ENCODE measurements at places on chromosomes 11 and 22.

GRCh38 chr11:102449651-102450570 lies 2.7 kb downstream of the TMEM123 start:
- no peak for DNase-seq

DNA sequence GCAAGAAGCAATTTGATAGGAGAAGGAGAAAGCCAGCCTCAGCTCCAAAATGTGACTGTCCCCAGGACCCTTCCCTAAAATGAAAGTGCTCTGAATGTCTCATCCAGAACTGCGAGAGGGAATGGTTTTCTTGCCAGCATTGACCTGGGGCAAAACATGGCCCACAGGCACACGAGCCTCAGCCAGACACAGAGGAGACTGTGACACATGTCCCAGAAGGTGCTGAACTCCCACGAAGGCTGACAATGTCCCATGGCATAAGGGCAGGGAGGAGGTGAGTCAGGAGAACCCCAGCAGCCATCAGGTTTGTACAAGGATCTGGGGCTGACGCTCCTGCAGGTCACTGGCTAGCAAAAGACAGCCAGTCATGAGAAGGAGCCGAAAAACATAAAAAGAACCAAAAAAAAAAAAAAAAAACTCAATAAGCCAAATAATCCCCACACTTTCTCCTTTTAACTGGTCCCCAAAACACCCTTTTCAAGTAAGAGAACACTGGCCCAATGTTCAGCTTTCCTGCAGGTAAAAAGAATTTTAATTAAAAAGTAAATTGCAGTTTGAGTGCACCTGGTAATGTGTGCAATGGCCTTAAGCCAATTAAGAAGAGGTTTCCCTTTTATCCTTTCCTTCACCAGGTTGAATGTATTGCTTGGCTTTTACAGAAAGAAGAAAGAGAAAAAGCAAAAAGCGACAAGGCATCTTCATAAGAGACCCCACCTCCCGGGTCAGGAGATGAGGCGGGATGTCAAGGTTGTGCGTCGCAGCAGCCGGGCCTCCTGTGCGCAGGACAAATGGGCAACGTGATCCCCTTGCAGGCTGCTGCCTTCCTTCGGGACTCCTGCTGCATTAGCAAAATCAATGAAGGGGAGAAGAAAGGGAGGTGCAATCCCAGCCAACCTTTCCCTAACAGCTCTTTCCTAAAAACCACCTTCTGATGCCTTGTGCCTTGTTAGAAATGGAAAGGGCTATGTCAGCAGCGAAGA lies 43.6 kb downstream of the GALNT18 start:
- DNase-seq: no peak

- DNase-seq: no peak
These were observed 105.8 kb downstream of the SERGEF start for GRCh38 chr11:17907046-17907445.

GRCh38 chr11:3736816-3737215 lies 60.5 kb downstream of the NUP98 start:
- no peak for DNase-seq

- no peak for DNase-seq
These were observed 46.5 kb downstream of the FEZ1 start for GRCh38 chr11:125449565-125449964.

DNA sequence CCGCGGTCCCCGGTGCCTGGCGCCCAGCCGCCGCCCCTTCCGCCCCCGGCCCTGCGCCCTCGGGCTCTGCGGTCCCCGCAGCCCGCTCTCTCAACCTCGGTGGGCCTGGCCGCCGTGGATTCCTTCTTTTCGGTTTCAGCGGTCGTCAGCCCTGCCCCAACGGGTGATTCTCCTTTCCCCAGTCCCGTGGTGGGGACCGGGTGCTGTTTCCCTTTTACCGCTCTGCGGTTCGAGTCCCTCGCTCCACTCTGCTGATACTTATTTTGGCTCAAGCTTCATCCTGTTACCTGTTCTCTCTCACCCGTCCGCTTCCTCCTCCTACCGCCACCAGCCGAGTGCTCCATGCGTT lies 494 bp downstream of the ZDHHC5 start:
- DNase-seq: no peak

DNA sequence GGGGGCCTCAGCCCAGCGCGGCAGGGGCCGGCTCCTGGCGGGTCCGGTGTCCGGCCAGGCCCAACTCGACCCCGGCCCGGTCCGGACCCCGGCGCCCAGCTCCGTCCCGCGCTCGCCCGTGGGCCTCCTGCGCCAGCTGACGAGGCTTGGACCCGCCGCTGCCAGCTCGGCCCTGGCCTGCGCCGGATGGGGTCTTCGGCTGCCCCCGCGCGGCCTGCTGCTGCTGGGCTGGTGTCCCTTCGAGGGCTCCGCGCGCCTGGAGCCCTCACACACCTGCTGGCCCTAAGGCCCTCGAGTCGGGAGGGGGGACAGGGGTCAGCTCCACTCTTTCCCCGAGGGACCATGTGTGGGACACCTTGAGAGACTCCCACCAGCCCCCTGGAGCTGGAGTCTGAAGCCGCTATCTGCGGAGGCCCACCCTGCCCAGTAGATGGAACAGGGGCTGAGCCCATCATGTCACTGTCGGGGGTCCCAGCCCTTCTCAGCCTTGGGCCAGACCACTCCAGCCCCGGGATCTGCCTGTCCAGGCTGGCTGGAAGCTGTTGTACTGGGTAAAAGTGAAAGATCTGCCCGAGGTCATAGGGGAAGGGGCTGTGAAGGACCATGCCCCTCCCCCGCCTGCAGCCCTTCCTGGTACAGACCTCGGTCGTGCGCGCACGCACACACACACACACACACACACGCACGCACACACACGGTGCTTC lies 768 bp upstream of the CDKN1C start:
- DNase-seq: no peak

- no peak for DNase-seq
These were observed 83.4 kb upstream of the SHISAL1 start for GRCh38 chr22:44396021-44396726.

DNA sequence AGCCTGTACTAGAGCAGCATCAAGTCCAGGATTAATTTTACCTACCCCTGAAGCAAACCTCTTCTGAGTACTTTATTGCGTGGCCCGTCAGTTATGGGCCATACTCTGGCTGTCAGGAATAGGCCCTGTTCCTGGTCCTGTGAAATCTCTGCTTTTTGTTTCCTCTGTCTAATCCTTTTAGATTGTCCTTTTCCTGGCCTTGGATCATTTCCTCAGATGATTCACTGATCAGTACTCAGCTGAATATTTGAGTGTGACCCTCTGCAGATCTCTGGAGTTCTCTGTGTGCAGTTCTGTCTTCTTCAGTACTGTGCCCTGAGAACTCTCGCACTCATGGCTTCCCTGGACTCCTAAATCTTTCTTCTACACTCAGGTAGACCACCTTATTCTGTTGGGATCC lies 123.5 kb downstream of the UVRAG start:
- no peak for DNase-seq

GRCh38 chr11:45104006-45104789 lies 42.2 kb upstream of the PRDM11 start:
- DNase-seq: no peak

DNA sequence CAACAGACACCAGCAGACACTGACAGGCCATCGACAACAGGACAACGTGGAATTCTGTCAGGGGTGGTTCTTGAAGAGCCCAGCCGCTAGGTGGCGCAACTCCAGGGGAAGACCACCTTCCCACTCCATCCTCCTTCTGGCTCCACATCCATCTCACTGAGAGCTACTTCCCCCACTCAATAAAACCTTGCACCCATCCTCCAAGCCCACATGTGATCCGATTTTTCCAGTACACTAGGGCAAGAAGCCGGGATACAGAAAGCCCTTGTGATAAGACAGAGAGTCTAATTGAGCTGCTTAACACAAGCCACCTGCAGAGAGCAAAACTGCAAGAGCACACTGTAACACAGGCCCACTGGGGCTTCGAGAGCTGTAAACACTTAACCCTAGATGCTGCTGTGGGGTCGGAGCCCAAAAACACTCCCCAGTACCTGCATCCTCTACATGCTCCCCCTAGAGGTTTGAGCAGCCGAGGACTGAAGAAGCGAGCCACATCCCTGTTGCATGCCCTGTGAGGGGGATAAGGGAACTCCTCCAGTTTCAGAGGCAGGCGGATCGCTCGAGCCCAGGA lies 11.5 kb upstream of the RAB39A start:
- no peak for DNase-seq

DNA sequence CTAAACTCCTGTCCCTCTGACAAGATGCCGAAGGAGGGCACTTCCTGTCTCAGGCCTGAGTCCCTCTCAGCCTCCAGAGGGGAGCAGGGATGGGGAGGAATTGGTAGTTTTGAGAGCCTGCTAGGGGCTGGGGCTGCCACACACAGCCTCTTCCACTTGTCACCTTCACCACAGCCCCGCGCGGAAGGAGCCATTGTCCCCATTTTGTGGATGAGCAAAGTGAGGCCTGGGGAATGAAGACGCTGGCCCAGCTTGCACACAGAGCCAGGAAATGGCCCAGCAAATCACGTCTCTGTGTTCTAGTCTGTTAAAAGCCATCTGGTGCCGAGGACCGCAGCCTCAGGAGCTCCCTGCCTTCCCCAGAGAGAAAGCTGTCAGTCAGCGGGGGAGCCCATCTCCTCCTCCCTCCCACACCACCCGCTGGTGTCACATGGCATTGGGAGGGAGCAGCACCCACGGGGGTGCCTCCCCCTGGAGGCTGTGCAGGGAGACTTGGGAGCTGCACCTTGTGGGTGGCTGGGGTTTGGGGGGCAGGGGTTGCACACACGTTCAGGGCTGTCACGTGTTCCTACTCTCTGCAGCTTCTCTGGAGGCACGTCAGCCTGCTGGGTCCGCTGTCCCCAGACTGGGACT lies 34.6 kb downstream of the RASD2 start:
- DNase-seq: no peak

- no peak for DNase-seq
These were observed 14.8 kb downstream of the LPXN start for GRCh38 chr11:58560842-58561241.

GRCh38 chr22:50165436-50166123 lies 5.0 kb upstream of the PANX2 start:
- no peak for DNase-seq

Data from stimulated activated CD8-positive, alpha-beta memory T cell treated with anti-CD3 and anti-CD28 coated beads, Interleukin-12 subunit alpha, Interleukin-12 subunit beta, amount 100 ng/mL, for 1 hour (primary cell).